ENCODE measurements at places on chromosomes 4 and X.

DNA sequence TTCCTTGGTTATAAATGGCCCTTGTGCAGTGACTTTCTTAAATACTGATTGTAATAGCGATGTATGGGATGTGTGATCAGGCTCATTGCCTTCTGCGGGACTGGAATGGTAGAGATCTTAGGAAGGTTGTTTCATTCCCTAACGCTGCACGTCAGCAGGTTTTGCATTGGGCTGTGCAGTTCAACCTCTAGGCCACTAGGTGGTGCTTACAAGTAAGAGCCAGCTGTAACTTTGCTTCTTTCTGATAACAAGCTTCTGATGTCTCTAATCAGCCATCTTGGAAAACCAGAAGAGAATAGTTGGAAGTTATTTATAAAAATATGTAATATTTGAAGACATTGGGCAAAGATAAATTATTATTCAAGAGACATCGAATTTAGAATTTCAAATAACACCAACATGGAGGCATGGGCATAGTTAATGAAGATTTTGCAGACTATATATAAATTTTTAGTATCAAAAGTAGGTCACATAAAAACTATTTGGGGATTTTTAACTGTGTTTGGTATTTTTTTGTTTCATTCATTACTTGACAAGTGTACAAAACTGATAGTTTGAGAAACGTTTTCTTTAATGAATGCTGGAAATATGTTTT, 339.7 kb upstream of the PCDH7 start:
- DNase-seq, result no peak

GRCh38 chr4:138658518-138658917, 357.1 kb upstream of the NOCT start:
- no peak for DNase-seq

- no peak for DNase-seq
These were observed 1342.4 kb upstream of the TENM3 start for GRCh38 chr4:180900781-180901180.

DNA sequence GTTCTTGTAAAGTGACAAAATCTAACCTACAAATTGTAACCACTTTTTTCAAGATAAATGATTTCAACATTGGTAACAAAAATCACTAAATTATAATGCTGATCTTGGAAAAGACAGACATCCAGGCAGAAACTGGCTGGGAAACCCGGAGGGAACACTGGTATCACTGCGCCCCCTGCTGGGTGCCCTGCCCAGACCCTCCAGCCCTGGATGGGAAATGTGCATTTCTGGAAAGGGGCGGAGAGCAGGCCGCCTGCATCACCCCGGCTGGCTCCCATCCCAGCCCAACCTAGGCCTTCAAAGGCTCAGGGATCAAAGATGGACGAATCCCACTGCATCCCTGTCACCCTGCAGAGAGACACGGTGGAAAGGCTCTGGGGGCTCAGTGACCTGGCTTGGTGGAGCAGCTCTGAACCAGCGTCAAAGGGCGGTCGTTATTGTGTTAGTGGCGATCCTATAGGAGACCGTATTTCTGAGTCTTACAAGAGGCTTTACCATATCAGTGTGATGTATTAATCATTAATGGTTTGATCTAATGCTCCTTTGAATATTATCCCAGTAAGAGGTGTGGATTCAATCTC, 37.3 kb downstream of the ACOX3 start:
- peak; percentile 29 for DNase-seq

- DNase-seq, result no peak
These were observed 107.2 kb downstream of the TAB3 start for GRCh38 chrX:30781711-30782444.

GRCh38 chrX:140508958-140509357, 4.1 kb upstream of the SOX3 start:
- no peak for DNase-seq

GRCh38 chr4:23365871-23366556, 523.8 kb downstream of the PPARGC1A start:
- no peak for DNase-seq

DNA sequence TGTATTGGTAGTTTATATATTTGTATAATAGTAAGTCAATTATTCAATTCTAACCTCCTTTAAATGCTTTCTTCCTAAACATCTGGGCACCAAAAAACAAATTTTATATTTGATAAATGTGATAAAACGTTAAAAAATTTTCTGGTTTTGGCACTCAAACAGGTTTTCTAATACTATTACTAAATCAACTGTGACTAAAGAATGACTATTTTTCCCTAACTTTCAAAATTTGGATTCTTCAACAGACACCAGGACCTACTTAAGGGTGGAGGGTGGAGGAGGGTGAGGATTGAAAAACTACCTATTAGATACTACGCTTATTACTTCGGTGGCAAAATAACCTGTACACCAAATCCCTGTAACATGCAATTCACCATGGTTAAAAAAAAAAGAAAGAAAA, 555.5 kb downstream of the IL15 start:
- no peak for DNase-seq

- no peak for DNase-seq
These were observed 94.6 kb downstream of the FAM9B start for GRCh38 chrX:8939322-8939721.

DNA sequence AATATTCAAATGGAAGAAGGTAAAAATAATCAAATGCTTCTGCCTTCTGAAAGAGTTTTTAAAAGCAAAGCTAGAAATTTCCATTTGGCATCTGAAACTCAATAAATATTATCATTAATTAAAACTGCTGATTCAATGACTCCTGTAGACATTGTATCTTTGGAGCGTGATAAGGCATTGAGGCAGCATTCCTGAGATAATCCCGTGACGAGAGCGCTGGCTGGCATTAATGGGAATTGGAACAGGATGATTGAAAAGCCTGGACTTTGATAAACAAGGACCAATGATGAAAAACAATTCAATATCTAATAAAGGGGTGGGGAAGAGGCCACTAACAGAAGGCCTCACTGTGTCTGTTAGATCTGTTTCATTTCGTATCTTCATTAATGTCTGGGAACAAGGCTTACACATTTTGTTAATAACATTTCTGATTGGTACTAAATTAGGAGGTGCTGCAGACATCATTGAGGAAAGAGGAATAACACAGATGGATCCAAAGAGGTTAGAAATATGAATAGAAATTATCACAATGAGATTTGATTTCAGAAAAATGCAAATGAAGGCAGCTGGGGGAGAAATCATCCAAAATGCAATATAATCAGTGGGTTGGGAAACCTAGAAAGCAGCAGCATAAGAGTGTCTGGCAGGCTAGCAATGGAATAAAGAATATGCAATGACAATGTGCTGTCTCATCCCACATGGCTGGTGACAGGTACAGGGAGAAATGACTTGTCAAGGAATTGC, 102.3 kb downstream of the SCD5 start:
- no peak for DNase-seq

GRCh38 chrX:79400623-79401022, 33.5 kb upstream of the ITM2A start:
- peak; percentile 9 for DNase-seq

DNA sequence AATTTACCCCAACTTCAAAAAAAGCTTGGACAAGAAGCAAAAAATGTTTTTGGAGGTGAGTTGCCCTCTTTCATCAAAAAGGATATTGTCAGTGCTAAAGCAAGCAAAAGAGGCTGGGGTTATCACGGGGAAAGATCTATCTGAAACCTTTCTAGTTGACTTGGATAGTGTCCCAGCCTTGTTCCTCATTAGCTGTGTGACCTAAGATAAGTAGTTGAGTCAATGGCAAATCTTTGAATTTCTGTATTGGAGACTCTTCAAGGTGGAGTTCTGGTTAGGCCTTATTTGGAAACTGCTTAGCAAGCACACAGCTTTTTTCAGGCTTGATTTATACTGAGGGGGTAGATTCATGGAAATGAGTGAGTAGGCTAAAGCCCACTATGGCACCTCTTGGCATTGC, 271.6 kb downstream of the GRIA3 start:
- no peak for DNase-seq

DNA sequence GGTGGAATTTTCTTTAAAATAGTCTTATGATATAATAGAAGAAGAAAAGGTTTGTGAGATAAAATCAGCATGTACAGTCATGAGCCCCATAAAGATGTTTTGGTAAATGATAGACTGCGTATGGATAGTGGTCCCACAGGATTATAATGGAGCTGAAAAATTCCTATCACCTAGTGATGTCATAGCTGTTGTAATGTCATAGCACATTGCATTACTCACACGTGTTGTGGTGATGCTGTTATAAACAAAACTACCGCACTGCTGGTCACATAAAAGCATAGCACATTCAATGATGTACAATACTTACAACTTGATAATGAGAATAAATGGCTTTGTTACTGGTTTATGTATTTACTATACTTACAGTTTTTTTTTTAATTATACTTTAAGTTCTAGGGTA, 715.2 kb upstream of the HTR2C start:
- no peak for DNase-seq

DNA sequence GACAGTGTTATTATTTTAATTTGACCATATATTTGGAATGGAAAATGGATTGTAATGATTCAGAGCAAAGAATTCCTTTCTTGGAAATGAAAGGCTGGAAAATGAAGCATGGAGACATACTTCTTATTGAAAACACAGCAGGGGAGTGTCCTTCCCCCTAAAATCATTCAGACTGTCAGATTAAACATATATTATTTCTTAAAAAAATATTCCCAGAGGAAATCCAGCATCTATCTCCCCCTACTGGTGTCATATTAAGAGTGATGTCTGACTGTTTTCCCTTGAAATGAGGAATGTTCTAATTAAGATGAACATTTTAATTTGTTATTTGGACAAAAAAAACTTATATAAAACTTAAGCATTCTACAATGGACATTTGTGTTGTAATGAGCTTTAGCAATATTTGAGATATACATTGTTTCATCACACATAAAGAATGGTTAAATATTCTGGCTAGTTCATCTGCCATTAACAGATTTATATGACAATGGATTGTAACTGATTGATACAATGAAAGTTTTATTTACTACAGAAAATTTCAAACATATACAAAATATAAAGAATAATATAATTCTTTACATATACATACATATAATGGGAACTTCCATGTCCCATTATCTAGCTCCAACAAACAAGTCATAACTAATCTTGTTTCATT, 264.6 kb downstream of the SPRY1 start:
- no peak for DNase-seq

GRCh38 chr4:102580463-102580842, 79.3 kb downstream of the NFKB1 start:
- DNase-seq, result no peak

- no peak for DNase-seq
These were observed 646 bp upstream of the SLC7A11 start for GRCh38 chr4:138242834-138243156.

DNA sequence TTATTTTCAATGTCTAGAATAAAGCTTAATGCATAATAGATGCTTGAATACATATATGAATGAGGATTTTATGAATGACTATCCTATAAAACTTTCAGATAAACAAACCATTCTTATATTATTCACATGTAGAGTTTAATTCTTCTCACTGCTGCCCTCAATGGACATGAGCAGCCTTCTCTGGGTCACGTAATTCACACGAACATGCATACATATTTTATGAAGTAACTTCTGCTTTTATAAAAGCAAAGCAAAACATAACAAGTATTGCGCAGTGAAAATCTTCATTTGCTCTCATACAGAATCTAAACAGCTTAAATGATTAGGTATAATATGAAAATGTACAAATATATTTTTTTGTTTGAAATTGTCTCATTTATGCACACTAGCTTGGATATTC, 116.7 kb downstream of the TMA16 start:
- DNase-seq, result no peak

- DNase-seq, result no peak
These were observed 225.6 kb downstream of the FBXW7 start for GRCh38 chr4:152310257-152310656.

GRCh38 chrX:12791257-12792228, at the start of gene PRPS2:
PRPS2 (plus strand) TSS chrX:12791412; CDS start chrX:12791498, 86 bp downstream.
- DNase-seq, result peak; percentile 64

DNA sequence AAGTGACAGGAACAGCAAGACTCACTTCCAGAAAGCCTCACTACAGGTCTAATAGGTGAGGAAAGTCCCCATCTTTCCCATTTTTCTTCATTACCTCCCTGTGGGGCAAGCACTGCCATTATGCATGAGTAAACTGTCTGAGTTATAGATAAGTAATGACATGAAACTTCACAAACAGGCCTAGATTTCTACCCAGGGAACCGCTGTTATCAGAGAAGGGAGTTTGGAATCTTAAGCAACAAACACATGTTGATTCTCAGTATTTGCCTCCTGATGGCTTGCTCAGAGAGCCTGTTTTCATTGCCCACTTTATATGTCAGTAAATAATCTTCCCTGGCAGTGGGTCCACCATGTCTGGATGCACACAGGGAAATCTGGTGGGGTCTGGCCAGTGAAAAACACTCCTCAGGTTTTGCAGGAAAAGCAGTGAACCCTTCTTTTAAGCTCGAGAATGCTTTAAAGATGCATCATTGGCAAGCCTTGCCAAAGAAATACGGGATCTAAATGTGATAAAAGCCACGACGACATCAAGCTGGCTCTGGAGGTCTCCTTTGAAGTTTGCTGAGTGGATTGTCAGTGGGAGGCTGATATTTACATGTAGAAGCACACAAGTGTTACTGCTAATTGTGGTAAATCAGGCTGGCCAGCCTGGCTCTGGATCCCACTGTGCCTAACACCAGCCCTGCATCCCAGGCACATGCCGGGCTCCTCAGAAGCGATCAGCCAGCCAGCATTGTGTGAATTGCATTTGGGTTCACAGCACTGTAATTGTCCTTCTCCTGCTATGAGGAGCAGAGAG, 25.2 kb downstream of the PDGFRA start:
- DNase-seq, result no peak

GRCh38 chrX:44203791-44204190, 139.7 kb downstream of the EFHC2 start:
- DNase-seq, result no peak

GRCh38 chr4:73178389-73178788, 80.2 kb downstream of the ANKRD17 start:
- no peak for DNase-seq

DNA sequence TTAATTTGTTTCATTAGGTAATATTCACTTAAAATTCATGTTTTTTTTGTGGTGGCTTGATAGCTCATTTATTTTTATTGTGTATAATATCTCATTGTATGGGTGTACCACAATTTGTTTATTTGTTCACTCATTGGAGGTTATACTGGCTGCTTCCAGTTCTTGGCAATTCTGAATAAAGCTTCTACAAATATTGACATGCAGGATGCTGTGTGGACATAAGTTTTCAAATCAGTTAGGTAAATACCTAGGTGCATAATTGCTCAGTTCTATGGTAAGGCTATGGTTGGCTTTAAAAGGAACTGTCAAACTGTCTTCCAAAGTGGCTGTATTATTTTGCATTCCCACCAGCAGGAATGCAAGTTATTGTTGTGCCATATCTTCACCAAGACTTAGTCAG, 504.5 kb upstream of the GALNTL6 start:
- no peak for DNase-seq

DNA sequence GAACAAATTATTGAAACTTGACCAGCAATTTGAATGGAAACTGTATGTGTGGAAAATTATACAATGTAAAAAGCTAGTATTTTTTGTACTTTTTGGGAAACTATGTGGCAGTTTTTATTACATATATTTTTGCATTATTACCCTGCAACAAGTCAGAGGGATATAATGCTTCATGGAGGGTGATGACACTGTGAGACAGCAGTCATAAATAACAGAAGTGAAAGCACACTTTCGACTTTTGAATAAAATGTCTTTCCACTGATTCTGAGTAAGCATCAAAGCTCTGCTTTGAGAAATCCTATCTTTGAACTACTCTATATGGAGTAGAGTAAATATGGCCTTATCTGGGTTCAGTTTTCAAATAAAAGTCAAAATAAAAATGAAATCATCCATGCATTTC, 122.6 kb upstream of the PABPC4L start:
- no peak for DNase-seq

GRCh38 chr4:146159384-146160058, 16.0 kb upstream of the LSM6 start:
- no peak for DNase-seq

All from CD4-positive, alpha-beta T cell treated with Interleukin-6 at 100 ng/mL for 8 hours (primary cell).